Nasal cavity respiratory epithelium epithelial cell of viscerocranial mucosa (primary cell): ENCODE measurements at places on chromosomes 12 and 14. TPM values are rescaled to one million over a fixed set of nuclear protein-coding genes. Genes with fewer than 3 reads are reported as not detected.

The DCD gene
- total RNA-seq = not detected in 2 replicates

The GNG2 gene
- not detected in 2 replicates for total RNA-seq

The CHFR gene
- total RNA-seq = 33.8 and 45.5 TPM in 2 replicates

The GRIP1 gene
- 10.6 and 22.1 TPM in 2 replicates for total RNA-seq

The KRT78 gene
- total RNA-seq = 0.36 and 6.2 TPM in 2 replicates

The KRT72 gene
- total RNA-seq = not detected in 2 replicates

The PHETA1 gene
- 5.8 and 7.9 TPM in 2 replicates for total RNA-seq

The MYH6 gene
- not detected in 2 replicates for total RNA-seq

The ABCC9 gene
- 0.34 and 0.78 TPM in 2 replicates for total RNA-seq
